ENCODE measurements at places on chromosomes 1 and 21.

DNA sequence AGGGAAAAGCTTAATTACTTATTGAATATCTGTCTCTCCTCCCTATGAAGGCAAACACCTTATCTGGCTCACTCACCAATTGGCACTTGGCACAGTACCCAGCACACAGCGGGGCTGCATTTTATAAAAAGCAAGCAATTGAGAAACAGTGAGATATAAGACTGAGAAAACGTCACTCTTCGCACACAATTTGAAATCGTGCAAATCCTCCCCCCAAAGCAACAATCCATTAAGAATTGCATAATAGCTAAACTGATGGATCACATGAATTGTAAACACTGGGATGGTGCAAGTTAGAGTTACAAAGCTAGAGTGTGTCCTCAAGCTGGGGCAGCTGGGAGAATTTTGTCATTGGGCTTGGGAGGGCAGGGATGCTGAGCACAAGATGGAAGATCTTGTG lies 27.1 kb downstream of the PRDX6 start:
- no peak for DNase-seq

- DNase-seq: no peak
Measured at GRCh38 chr1:155773221-155773620, 83.8 kb downstream of the GON4L start.

DNA sequence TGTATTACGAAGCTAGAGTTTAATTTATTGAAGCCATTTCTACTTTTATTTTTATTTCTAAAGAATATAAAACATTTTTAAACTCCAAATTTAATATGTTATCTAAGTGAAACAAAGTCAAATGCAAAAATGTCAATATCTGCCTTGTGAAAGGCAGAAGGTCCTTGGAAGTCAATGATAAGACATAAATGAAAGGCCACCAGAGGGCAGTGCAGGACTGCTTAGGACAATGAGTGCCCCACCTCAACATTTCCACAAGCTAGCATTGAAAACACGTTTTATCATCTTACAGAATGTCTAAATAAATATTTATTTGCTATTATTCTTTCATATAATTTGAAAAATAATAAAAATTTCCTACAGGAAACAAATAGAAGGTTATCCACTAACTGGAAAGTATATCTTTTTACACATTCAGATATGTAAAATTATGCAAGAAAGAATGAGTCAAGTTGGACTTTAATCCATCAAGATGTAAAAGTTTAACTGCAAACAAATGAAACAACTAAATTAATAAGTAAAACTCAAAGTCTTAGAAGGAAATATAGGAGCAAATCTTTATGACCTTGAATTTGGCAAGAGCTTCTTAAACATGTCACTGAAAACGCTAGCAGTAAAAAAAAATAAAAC lies 140.1 kb upstream of the FMN2 start:
- DNase-seq: peak; percentile 61

GRCh38 chr1:111487133-111487532 lies 13.3 kb downstream of the C1orf162 start:
- no peak for DNase-seq

DNA sequence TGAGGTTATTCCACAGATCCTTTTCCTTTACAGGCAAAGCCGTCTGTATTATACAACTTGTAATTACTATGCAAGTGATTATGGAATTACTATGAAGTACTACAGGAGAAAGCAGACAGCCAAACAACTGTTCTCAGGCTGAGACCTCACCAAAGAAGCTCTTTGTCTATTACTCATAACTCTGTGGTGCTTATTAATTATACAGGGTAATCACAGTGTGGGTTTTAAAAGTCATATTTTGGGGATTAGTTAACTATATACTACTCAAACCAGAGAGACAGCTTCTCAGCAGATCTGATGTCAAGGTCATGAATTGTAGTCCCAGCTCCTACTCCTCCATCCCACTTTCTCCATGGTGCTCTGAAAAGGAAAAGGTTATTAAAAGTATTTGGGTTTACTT lies 49.6 kb downstream of the CTTNBP2NL start:
- DNase-seq: no peak

DNA sequence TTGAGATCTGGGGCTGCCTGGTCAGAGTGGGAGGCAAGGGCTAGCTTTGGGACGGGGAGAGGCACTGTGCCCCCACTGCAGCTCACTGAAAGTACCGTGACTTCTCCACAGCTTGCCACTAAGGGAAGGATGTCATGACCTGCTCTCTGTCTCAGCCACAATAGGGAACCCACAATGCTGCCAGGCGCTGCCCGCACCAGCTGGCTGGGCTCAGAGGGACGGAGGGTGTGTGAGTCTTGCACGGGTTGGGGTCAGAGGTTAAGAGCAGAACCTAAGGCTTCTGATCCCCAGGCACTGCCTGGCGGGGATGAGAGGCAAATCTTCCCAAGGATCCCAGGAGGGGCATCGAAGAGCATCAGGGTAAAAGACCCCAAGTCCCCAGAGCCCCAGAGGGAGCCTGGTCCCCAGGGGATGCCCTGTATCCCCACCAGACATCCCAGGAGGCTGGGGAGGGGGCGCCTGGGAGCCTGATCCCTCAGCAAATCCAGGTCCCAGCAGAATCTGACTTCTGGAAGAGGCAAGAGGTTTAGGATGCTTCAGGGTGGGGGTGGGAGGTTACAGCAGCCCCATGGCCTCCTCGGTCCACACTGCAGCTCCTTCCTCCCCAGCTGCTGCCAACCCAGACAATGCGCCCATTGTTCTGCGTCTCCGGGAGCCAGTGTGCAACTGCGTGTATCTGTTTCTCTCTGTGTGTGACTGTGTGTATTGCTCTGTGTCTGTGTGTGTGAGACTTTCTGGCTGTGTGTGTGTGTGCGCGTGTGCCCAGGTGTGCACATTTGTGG lies 2.0 kb upstream of the MARCKSL1 start:
- DNase-seq: no peak

- no peak for DNase-seq
Measured at GRCh38 chr1:30919025-30919881, 10.7 kb upstream of the SDC3 start.

GRCh38 chr1:226622012-226622411 lies 73.4 kb downstream of the STUM start:
- no peak for DNase-seq

DNA sequence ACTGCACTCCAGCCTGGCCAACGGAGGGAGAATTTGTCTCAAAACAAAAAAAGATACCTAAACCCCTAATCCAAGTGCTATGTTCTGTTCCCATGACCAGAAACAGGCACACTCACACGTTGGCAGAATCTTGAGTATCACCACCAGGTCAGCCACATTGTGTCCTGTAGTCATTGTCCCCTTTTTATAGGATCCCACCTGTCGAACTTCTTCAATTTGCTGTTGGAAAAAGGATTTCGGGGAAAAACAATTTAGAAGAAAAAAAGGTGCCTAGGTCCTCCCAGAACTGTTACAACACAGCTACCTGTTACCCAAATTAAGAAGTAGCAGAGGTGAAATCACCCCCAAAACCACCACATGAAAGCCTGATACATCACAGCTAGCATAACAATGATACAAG lies 3.4 kb downstream of the ILF2 start:
- no peak for DNase-seq

- no peak for DNase-seq
Measured at GRCh38 chr1:102184477-102184876, 187.8 kb upstream of the OLFM3 start.

DNA sequence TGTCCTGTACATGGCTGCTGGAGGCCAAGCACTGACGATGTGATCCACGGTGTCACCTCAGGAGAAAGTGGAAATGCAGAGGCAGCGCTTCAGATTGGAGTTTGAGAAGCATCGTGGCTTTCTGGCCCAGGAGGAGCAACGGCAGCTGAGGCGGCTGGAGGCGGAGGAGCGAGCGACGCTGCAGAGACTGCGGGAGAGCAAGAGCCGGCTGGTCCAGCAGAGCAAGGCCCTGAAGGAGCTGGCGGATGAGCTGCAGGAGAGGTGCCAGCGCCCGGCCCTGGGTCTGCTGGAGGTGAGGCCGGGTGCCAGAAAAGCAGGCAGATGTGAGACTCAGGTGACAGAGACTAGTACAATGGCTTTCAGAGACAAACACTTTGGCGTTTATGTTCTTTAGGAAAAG lies 7.7 kb downstream of the TRIM58 start:
- no peak for DNase-seq

DNA sequence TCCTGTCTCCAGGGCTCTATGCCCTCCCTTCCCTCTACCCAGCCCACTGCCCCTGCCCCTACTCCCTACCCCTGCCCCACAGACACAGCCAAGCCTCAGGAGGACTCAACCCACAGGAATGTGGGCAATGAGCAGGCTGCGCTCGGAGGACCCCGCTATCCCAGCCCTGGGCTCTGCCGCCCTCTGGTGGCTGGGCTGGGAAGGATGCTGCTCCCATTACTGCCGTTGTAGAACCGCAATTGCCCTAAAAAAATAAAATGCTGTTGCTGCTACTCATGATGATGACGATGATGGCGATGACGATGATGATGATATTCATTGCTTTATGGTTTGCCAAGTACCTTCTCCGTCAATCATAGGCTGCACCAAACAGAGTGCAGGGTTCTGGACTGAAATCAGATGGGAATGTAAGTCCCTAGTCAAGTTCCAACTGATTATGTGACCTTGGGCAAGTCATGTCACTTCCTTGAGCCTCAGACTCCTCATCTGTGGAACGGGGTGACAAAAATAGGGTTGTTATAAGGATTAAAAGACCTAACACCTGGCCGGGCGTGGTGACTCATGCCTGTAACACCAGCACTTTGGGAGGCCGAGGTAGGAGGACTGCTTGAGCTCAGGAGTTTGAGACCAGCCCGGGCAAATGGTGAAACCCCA lies 24.6 kb downstream of the ARHGEF19 start:
- peak; percentile 92 for DNase-seq

- DNase-seq: no peak
Measured at GRCh38 chr1:220513834-220514233, 14.1 kb upstream of the MARK1 start.

GRCh38 chr1:182281541-182281940 lies 110.0 kb downstream of the GLUL start:
- DNase-seq: no peak

GRCh38 chr1:221961532-221962292 lies 219.8 kb upstream of the DUSP10 start:
- no peak for DNase-seq

- DNase-seq: no peak
Measured at GRCh38 chr1:156929596-156930238, 9.3 kb downstream of the LRRC71 start.

DNA sequence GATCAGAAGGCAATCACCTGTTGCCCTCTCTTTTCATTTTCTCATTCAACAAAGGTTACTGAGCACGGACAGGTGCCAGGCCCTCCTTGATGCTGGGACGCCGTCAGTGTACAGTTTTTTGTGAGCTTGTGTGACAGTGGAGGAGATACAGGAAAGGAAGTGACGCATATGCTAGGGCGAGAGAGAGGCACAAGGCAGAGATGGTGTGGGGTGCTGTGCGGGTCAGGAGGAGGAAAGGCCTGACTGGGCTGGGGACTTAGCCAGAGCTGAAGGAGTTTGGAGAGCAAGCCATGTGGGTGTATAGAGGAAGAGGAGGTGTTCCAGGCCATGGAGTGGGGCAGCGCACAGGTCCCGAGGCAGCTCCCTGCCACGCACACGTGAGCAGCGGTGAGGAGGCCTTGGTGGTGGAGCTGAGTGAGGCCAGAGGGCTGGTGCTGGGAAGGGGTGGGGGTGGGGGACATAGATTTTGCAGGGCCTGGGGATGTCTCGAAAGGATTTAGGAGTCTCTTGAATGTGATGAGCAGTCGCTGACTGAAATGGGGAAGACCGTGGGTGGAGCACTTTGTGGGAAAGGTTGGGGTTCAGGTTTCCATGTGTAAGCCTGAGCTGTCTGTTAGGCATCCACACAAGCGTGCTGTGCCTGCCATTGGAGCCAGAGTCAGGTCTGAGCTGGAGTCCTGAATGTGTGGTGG lies 46.0 kb downstream of the TRAPPC10 start:
- DNase-seq: no peak

GRCh38 chr1:171636141-171636540 lies 14.1 kb downstream of the MYOCOS start:
- no peak for DNase-seq

GRCh38 chr1:117093870-117094621 lies 27.5 kb downstream of the TRIM45 start:
- DNase-seq: no peak

DNA sequence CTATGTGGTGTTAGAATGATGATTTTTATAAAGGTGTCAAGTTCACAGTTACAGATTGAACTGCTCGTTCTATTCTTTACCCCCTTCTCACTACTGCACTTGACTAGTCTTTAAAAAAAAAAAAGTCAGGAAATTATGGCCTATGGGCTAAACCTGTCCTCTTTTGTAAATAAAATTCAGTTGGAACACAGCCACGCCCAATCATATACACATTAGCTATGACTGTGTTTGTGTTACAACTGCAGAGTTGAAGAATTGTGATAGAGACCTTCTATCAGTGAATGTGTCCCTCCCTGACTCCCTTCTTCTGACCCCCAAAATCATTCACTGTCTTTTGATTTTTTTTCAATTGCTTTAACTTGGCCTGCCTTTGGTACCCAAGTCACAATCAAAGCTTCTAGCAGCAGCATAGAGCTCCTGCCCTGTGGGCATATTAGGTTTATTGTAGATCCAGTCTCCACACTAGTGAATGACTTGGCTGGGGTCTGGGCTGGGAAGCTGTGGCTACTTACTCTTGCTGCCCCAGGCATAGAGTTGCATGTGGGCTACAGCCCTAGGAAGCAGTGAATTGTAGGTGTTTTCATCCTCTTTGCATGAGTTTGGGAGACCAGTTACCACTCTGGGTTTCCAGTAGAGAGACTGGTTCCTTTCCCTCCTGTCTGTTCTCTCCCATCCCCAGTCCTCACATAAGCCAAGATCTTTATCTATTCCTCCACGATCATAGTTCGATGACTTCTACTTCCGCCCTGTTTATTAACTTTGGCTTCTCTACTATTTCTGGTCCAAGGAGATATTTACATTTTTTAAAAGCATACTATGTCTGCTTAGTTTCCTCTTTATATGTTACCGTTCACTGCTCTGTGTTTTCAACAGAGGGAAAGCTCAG lies 249.9 kb downstream of the FMN2 start:
- DNase-seq: no peak

DNA sequence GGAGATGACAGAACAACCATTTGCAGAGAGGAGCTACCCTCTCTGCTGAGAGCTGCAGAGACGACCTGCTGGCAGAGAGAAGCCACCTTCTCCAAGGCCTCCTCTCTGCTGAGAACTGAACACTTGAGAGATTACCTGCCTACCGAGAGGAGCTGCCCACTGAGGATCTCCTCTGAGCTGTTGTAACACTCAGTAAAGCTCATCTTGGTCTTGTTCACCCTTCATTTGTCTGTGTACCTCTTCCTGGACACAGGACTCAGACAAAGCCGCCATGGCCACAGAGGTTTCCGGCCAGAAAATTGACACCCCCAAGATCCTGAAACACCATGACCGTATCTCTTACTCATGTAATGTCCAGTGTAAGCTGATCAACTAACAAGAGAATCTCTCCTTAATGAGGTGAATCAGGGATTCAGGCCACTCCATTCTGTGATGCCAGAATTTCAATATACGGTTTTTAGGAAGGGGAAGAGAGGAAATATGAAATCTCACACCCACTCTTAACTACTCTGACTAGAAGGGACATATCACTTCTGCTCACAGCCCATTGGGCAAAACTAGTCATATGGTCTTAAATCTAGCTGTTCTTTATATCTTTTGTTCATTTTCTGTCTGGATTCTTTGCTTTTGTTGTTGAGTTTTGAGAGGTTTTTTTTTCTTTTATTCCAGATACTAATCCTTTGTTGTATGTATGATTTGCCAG lies 83.8 kb downstream of the RHOU start:
- DNase-seq: no peak

- DNase-seq: no peak
Measured at GRCh38 chr1:95252422-95252821, 18.4 kb downstream of the RWDD3 start.
